CD4-positive, alpha-beta T cell treated with Interleukin-4 for 1 hour (primary cell): ENCODE measurements at places on chromosomes 11 and 22.

- no peak for DNase-seq
Observed at GRCh38 chr22:49996119-49996517, 16.4 kb downstream of the IL17REL start.

GRCh38 chr11:128311742-128312719 is 275.3 kb downstream of the ETS1 start:
- DNase-seq = peak; percentile 53

DNA sequence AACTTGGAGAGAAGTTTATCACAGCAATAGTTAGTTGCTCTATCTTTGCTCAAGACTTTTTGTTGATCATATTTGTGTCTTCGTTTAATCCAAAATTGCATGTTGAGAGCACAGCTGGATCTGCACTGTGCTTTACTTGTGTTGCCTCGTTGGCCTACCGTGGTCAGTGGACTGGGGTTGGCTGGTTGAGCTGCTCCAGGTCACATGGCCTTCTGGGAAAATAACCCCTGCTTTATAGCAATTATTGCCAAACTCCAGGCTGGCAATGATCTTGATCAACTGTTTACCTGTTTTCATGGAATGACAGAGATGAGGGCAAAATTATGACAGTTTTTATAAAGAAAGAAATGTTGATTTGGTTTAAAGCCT is 5.7 kb upstream of the PLET1 start:
- DNase-seq = no peak

- no peak for DNase-seq
Observed at GRCh38 chr22:48071828-48072227, 1309.4 kb downstream of the TBC1D22A start.

- DNase-seq = no peak
Observed at GRCh38 chr11:69361466-69361865, 67.5 kb downstream of the MYEOV start.

- DNase-seq = no peak
Observed at GRCh38 chr11:96045622-96046456, 121.9 kb upstream of the MTMR2 start.

GRCh38 chr22:43448048-43448447 is 36.2 kb downstream of the MPPED1 start:
- DNase-seq = no peak

- no peak for DNase-seq
Observed at GRCh38 chr11:118318124-118318523, 13.6 kb downstream of the CD3E start.

GRCh38 chr11:130771708-130772107 is 144.6 kb downstream of the SNX19 start:
- no peak for DNase-seq

- no peak for DNase-seq
Observed at GRCh38 chr11:100776212-100776896, 89.3 kb downstream of the ARHGAP42 start.

DNA sequence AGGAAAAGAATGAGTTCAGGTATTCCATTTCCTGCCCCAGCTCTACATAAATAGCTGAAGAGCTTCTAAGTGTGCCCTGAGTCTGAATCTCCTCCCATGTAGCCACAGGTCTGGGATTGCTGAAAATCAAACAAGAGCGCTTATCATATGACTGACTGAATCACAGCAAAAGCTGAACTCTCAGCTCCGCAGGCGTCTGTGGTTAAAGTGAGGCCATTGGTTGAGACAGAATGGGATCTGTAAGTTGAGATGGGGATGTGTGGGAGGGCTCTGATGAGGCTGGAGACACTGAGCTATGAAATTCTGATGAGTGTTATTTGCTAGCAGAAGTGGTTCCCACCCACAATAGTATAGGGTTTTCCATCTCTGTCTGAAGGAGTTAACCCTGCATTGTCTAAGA is 637.0 kb downstream of the OPCML start:
- DNase-seq = no peak

GRCh38 chr11:45857961-45858474 is 10.7 kb downstream of the CRY2 start:
- DNase-seq = no peak
